Ammon's horn (tissue), 1 donor: ENCODE measurements at places on chromosomes 5 and 9.

DNA sequence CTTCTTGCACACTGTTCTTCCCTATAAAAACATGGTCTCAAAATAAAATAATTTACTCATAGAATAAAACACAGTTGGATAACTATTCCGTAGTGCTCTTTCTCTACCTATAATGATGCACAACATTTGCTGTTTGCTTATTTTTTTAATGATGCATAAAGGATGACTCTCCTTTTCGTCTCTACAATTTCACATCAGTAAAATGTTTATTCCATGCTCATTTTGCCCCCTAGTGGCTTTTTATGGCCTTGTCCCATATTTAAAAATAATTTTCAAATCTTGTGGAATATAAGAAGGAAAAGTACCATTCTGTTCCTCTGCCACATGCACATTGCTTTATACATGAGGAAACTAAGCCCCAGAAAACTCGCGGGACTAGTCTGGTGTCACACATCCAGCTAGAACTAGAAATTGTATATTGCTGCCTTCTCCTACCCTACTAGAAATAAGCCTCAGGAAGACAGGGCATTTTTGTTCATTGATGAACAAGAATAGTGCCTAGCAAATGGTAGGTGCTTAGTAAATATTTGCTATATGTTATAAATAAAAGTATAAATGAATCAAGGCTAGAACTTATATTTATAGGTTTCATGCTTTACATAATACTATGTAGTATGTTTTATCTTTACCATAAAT lies 12.7 kb downstream of the KCTD16 start:
- no peak for DNase-seq

GRCh38 chr9:81431641-81432040 lies 257.7 kb downstream of the TLE1 start:
- no peak for DNase-seq

- no peak for DNase-seq
These were observed 11.3 kb upstream of the ERAP2 start for GRCh38 chr5:96864922-96865530.

DNA sequence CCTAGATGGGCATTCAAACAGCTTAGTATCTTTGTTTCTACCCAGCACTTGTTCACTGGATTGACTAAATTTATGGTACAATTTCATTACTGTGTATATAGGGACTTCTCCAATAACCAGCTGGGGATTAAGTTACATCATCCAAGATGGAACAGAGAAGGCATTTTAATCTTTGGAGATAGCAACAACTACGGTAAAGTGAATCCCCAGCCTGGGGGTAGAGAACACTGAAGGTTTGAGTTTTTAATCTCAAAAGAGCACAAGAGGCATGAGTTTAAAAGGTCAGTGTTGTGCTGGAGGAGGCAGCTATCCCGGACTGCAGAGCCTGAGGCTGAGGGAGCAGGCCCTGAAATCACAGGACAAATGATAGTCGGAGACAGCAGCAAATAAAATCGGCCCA lies 28.6 kb downstream of the DDX31 start:
- DNase-seq: no peak

- no peak for DNase-seq
These were observed 83.7 kb downstream of the TMEM215 start for GRCh38 chr9:32867026-32867425.

GRCh38 chr5:1392261-1392660 lies 47.4 kb upstream of the CLPTM1L start:
- no peak for DNase-seq

- no peak for DNase-seq
These were observed 225.3 kb upstream of the TLE4 start for GRCh38 chr9:79346350-79347020.

DNA sequence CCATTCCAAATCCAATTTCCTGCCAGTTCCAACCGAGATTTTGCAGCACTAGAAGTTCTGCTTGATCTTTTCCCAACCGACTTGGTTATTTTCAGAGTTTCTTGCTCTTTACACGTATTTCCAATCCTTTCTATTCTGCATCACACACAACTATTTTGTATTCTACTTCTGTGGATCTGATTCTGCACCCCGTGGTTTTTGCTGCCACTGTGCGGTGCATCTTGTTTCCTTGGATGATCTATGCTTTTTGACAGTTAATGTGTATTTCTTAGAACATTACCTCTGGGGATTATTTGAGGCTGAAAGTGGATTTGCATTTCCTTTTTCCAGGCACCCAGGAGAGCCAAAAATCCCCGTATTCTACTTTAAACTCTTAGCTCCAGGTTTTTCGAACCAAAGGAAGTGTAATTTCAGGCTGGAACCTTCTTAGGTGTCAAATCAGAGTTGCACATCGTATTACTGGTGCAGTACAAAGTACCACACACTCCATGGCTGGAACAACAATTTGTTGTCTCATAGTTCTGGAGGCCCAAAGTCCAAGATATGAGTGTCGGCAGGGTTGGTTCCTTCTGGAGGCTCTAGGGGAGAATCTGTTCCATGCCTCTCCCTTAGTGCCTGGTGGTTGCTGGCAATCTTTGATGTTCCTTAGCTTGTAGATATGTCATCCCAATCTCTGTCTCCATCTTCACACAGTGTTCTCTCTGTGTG lies 14.7 kb upstream of the SARDH start:
- no peak for DNase-seq

DNA sequence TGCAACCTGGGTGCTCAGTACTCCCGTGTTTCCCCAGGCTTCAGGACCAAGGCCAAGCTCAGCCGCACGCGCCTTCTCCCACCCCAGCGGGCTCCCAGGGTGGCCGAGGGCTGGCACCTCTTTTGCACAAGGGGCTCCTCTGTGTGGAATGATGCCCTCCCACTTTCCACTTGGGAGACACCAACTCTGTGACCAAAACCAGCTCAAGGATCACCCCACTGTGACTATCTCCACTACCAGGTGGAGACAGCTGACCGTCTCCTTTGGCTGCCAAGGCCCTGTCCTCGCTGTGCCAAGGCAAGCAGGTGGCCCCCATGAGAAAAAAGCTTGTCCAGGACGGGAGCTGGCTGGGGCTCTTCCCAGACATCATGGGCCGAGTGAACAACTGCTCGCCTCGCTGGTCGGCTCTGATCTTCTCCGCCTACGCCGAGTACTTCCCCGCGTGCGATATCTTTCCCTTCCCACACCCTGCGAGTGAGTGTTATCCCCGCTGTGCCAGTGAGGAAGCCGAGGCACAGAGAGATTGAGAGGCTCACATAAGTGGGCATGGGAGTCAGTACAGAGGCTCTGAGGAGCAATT lies 132.8 kb downstream of the ZNF354C start:
- no peak for DNase-seq

DNA sequence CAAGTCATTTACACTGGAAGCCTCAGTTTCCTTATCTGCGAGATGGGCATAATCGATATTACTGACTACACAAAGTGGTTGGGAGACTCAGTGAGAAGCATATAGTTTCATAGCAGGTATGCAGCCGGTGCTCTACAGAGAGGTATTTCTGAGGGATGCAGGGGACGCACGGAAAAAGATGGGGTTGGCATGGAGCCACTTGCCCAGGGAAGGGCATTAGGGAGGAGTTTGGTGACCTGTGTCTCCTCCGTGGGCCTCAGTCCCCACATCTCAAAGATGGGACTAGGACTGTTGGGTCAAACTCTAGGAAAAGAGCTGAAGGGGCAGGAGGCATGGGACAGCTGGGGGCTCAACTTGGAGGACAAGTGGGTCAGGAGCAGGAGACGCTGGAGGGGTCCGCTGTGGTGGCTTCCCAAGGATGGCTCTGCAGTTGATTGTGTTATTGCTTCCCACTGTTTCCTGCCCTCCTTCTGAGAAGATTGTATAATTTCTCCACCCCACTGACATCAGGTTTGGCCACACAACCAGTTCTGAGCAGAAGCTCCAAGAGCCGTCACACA lies 158.6 kb upstream of the ALDH1B1 start:
- DNase-seq: no peak

- DNase-seq: no peak
These were observed 65.2 kb downstream of the SREK1 start for GRCh38 chr5:66209350-66209749.

GRCh38 chr5:115126303-115126702 lies 43.4 kb downstream of the TRIM36 start:
- DNase-seq: no peak

DNA sequence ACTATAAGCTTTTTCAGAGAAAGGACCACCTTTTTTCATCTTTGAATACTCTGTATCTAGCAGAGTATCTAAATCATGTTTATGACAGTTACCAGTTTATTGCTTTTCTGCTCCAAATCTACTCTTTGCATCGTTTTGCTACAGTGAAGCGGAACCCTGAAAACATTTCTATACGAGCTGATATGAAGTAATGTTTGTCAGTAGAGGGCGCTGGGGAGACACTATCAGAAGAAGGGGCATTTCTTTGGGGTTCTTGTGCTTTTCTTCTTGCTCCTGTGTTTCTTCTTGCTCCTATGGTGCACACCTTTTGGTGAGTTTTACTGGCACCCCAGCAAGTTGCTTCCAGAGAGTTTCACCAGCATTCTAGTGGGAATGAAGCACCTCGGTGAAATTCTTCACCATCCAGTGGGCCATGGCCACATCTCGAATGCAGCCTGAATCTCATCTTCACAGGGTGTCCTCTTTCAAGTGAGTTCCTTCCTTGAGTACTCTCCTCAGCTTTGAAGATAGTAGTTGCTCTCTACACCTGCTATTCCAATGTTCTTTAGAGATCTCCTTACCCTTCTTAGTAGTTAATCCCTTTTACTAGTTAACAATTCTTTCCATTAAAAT lies 98.4 kb downstream of the FGF1 start:
- DNase-seq: peak; percentile 30

DNA sequence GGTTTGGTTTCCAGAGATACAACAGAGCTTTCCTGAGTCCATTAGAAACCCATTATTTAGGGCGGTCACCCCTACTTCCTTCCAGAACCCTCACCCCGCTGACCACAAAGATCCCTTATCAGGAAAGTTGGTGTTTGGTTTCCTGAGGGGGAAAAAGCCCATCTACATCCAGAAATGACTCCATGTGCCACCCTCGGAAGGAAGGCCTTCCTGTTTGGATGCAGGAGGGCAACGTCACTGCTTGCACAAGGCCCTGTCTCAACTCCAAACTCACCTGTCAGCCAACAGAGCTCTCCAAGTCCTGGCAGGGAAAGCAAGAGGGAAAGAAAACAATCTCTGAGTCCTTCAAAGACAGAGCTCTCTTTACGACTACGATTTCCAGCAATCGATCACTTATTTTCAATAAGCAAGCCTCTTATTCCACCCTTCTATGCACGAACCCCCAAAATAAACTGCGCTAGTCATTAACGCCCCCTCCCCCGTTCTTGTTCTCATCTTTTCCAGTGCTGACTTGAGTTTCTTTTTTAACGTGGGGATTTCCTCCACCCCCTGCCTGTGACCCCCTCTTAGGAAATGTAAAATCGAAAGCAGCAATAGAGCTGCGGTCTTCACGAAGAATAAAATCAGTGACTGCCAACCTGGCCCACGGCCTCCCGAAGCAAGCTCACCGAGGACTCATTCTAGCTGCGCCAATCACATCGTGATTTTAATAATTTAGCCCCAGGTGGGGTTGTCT lies 35.7 kb upstream of the NTNG2 start:
- no peak for DNase-seq

DNA sequence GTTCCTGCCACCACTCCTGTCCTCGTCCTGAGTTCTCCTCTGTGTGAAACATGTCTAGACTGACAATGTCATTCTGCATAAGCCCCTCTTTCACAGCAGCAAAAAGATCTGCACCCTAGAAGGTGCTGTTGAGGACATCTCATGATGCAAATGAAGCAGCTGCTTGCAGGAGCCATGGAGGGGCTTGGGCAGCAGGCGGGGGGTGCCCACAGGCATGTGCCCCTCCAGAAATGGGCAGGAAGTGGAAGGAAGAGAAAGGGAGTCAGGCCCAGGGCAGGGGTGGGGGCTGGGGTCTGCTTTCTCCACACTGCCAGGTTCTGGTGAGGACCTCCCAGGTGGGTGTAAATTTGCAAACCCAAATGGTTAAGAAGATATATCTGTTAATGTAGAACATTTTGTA lies 54.5 kb upstream of the KCNMB1 start:
- no peak for DNase-seq
